Breast epithelium (tissue), 4 donors: ENCODE measurements at places on chromosomes 1 and 21.

DNA sequence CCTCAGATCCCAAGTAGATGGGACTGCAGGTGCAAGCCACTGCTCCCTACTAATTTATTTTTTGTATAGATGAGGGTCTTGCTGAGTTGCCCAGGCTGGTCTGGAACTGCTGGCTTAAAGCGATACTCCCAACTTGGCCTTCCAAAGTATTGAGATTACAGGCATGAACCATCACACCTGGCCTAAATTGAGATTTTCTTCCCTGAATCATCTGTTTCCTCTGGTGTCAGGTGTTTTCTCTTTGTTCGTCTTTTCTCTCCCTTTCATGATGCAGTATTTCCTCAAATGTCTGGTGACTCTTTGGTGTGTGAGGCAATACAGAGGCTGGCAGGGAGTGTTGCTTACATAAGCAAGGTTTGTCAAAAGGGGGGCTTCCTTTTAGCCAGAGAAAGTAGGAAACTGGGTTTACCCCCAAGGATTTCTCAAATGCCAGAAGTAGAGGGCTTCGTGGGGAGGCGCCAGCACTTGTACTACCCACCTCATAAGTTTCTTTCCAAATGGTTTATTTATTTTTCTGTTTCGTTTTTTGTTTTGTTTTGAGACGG lies 27.6 kb downstream of the CLDN14 start:
- DNase-seq, result no peak

DNA sequence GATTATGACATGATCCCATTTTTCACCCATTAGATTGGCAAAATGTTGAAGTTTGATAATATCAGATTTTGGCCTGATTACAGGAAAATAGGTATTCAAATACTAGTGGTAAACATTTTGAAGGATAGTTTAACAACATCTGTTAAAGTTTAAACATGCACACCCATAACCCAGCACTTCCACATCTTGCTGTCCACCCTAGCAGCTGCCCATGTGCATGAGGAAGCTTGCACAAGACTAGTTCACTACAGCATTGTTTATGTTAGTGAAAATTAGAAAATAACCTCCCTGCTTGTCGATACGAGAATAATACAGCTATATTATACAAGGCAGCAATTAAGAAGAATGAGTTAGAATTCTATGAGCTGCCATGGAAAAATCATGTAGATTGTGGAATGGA lies 127.6 kb downstream of the C1orf21 start:
- no peak for DNase-seq

DNA sequence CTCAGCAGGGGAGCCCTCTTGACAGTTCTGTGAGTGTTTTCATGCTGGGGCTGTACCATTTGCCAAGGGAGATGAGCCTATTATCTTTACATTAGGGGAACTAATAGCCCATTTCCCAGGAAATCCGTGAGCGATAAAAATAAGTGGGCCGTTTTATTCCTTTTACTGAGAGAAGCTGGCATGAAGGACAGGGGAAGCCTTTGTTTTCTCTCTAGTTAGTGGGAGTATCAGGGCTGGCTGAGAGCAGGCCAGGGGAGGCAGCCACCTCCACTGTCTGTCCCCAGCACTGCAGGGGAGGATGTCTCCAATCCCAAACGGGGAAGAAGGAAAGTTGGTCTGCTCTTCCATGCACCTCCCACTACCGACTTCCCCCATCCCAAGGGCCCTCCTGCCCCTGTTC lies 2.5 kb downstream of the UBL4B start:
- no peak for DNase-seq

- no peak for DNase-seq
These were observed 114.3 kb downstream of the NPHP4 start for GRCh38 chr1:5877683-5878530.

GRCh38 chr1:113780374-113781146 lies 21.3 kb upstream of the PHTF1 start:
- DNase-seq, result no peak

GRCh38 chr21:39802217-39802616 lies 57.2 kb downstream of the IGSF5 start:
- no peak for DNase-seq
